NAMALWA (cell line): ENCODE measurements at places on chromosomes 3 and 15.

DNA sequence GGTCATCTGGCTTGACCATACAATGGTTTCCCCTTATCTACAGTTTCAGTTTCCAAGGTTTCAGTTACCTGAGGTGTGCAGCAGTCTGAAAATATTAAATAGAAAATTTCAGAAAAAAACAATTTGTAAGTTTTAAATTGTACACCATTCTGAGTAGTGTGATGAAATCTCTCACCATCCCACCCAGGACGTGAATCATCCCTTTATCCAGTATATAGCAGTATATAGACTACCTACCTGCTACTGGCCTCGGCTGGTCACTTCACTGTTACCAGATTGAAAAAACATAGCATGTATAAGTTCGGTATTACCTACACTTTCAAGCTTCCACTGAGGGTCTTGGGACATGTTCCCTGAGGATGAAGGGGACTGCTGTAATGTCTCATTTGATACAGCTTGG is 12.0 kb downstream of the ARIH1 start:
- DNase-seq = no peak

DNA sequence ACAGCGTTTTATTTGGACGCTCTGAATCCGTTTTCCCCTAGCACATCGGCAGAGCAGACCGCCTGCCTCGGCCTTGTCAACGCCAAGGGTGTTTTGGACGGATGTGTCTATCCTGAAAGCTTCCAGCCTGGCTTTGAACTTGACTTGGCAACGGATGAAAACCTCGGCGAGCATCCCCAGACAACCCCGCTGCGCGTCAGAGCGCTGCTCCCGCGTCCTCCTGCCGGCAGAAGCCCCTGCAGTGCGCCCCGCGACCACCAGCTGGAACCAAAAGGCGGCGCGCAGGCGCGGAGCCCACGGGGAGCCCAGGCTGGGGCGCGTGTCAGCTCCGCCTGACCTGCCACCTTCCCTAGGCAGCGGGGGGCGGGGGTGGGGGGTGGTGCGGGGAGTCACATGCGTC is 26.2 kb upstream of the ARL8B start:
- DNase-seq = no peak

DNA sequence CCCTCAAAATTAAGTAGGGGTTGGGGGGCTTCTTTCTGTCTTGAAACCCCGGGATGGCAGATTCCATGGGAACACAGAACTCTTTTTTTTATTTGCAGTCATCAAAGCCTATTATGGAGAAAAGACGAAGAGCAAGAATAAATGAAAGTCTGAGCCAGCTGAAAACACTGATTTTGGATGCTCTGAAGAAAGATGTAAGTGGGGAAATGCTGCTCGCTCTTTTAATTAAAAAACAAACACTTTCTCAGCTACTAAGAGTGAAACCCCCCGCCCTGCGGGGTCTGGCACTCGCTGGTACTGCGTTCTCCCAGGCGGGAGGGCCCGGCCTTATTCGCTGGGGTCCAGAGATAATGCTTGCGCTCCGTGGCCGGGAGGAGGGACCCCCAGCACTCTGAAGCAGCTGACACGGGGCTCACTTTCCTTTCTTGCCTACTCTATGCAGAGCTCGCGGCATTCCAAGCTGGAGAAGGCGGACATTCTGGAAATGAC is 615 bp downstream of the HES1 start:
- DNase-seq = peak; percentile 63

GRCh38 chr3:8650583-8651416 is 6.2 kb upstream of the SSUH2 start:
- no peak for DNase-seq

- DNase-seq = no peak
These were observed 109.4 kb downstream of the ATP8B4 start for GRCh38 chr15:50009634-50010033.

DNA sequence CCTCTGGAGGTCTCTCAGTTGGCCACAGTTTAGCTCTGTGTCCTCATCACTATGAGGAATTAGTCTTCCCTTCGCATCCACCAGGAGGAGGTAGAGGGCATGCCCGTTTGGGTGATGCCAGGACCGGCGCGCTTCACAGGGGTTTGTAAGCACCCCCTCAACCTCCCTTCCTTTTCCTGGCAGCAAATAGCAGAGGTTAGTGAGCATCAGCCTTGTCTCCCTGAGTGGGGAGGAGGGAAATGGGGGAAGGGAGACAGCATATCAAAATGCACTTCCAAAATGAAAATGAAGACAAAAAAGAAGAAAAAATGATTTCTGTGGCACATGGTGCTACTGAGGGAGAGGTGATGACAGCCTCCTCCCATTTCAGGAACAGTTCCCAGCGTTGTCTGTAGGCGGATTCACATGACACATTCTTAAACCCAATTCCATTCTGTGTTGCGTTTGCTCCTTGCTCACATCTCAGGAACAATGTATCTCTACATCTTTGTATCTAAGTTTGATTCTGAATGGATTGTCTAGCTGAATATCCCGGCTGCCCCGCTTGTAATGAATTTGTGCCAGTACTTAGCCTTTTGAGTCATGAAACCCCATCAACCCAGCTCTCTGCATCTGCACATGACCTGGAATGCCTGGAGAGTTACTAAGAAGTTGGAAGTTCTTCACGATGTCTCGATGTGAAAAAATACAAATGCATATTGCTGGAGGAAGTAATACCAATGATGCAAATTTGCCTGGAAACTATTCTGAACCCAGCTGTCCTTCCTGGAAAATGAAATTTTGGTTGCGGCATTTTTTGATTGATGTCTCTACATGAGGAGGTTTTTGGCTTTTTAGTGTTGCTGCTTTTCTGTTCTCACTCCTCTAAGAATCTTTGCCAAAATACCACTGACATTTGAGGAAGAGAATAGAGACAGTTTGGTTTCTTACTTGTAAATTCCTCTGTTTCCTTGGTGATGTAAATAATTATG is 45.2 kb downstream of the TYRO3 start:
- peak; percentile 66 for DNase-seq

- no peak for DNase-seq
These were observed 29.3 kb upstream of the SLCO3A1 start for GRCh38 chr15:91824256-91824655.

GRCh38 chr3:151553888-151554287 is 93.0 kb upstream of the IGSF10 start:
- DNase-seq = no peak

- no peak for DNase-seq
These were observed 452.5 kb downstream of the RAP2B start for GRCh38 chr3:153614563-153614962.

GRCh38 chr3:120072867-120073525 is 21.3 kb downstream of the GSK3B start:
- peak; percentile 12 for DNase-seq

DNA sequence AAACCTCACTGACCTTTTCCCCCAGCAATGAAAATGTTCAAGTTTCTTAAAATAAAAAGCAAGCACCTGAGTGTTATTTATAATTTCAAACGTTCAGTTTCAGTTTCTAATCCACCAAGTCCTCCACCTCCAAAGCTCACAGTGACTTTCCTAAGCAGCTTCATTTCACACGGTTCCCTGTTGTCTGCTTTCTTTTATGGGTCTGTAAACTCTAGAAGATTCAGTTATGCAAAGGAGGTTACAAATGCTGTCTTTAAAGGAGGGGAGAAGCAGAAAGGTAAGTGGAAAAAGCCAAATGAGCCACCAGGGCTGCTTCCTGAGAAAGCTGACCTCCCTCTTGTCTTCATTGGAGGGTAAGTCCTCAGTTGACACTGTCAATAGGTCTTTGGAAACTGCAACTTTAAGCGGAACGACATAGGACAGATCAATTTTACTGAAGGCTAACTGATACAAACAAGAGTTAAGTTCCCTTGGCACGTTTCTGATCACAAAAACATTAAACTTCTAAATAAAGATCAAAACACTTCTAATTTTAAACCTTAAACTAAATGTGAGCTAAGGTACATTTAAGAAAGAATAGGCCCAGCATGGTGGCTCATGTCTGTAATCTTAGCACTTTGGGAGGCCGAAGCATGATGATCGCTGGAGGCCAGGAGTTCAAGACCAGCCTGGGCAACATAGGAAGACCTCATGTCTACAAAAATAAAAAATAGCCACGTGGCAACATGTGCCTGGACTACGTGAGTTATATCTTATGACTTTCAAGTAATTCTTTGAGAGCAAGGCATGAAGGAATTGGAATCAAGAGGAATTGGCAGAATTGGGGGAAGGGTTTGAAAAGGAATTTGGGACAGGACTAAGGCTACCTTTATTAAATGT is 151.9 kb upstream of the UBE2E1 start:
- DNase-seq = peak; percentile 91

- DNase-seq = no peak
These were observed 24.4 kb upstream of the CYP11A1 start for GRCh38 chr15:74391582-74392450.

- no peak for DNase-seq
These were observed 82.2 kb downstream of the SRGAP3 start for GRCh38 chr3:9167222-9167621.
